ENCODE measurements at places on chromosomes 2 and 18.

DNA sequence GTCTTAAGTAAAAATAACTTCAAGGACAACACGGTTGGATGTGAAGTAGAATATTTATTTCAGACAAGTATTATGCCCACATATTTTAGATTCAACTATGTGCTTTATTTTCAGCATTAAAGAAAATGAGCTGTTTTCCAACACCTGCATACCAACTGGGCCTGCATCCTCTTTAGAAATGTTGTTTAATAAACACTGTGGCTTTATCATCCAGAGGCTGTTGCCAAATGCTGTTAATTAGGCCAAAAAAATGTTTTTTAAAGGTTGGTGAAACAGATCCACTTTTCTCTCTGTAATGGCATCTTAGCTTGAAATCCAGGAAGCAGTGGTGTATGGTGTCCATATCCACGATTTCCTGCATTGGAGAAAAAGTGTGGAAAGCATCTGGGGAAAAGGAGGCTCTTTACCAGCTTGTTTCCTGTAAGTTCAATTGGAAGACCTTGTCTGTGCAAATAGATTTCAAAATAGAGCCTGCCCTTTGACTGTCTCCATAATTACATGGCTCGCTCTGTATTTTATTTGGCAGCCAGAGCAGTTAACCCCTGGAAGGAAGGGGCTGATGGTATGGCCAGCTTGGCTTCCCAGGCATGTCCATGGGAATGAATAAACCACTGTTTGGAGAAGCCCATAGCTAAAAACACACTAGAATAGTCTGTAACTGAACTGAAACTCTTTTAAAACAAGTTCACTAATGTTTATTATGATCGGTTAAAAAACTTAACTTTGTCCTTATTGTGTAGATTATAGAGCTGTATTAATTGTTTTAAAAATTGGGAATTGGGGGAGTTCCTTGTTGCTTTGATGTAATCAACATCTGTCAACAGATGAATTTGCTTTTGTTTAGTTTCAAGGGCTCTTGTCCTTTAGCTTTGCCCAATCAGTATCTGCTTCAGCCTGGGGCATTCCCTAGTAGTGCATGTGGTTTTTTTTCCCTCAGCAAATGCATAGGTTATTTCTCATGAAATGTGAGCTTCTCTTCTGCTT, 33.0 kb upstream of the DLX1 start:
- no peak for DNase-seq

- no peak for DNase-seq
Measured at GRCh38 chr2:5975401-5975800, 283.2 kb downstream of the SOX11 start.

DNA sequence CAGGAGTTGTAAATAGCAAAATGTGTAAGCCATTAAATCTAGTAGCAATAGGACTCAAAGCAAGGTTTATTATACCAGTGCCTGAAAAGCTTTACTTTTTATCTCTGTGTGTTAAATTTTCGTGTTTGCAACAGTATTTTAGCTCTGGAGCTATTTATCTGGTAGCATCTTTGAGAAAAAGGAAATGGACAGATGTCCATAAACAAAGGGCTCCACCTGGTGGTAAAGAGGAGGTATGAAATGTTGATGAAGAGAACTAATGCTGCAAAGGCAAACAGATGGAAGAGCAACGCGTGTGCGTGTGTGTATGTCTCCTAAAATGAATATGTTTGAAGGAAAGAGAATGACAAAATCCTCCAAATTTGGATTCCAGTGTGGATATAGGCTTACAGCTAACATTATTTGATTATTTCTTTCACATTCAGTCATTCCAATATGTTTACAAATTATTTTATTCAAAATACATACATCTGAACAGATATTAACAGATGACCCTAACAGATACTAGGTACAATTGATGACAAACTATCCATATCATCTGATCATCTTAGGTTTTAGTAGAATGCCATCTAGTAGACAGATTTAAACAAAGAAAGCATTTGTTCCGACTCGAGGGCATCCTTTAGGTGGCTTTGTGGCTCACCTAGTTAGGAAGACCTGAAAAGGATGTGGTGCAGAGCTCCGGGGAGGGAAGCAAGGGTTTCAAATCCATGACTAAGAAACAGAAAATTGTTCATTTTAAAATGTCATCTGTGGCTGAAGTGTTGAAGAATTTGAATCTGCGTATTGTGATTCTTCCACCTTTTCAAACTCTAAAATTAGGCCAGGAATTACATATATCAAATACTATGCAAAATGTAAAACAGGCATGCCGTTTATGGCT, 383.3 kb downstream of the MTX2 start:
- peak; percentile 39 for DNase-seq

DNA sequence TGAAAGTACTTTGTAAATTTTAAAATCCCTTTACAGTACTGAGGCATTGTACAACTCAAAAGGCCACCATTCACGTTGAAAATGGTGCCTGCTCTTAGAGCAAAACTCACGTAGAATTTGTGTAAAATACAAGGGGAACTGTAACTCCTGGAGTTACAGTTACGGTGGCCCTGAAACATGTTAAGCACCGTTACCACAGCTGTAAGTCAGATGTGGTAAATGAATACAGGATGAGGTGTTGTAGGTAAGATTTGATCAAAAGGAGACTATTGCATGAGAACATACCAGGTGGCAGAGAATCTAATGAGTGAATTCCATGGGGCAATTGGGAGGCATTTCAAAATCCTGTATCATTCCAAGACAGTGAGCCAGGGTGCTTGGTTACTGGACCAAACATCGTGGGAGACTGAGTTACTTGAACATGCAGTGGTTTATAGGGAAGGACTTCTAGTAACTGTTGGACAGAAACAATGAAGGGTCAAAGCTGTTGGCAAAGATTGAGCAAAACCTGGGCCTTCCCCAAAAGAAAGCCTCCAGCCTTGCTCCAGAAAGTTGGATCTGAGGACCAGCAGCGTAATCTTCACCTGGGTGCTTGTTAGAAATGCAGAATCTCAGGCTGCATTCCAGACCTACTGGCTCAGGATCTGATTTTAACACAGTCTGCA, 535.8 kb upstream of the POU3F3 start:
- DNase-seq = no peak

DNA sequence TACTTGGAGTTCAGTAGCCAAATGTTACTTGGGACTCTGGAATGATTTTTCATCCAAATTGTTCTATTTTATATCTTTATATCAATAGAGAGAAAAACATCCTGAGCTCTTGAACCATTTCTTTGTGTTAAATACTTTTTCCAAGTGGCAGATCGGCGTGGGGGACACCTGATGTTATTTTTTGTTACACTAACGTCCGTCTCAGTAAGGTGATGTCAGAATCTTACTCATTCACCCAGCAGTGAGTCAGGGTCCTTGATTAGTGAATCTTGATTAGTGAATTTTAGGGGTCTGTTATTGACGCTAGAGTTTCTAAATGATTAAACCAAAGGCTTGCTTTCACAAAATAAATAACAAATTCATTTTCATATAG, 1.7 kb downstream of the MIB1 start:
- DNase-seq = no peak

- no peak for DNase-seq
Measured at GRCh38 chr2:26916128-26916692, 54.2 kb upstream of the MAPRE3 start.

GRCh38 chr2:131156452-131157149, 51.5 kb downstream of the PLEKHB2 start:
- no peak for DNase-seq

- DNase-seq = peak; percentile 59
Measured at GRCh38 chr18:3248062-3248657, 559 bp downstream of the MYL12A start.

DNA sequence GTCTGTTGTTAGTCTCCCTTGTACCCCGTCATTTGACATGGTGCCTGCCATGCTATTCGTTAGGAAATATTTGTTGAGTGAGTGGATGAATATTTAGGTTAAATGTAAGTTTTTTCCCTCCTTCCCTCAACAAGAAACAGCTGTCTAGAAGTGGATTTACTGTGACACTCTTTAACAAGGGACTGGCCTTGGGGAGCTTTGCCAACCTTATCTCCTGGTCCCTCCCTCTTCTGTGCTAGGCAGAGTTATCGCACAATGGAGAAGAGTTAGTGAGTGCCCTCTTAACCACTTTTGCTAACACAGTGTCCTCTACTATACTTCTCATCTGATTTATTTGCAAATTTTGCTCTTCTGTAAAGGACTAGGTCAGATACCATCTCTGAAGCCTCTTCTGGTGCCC, 61.2 kb downstream of the DIS3L2 start:
- no peak for DNase-seq

- DNase-seq = no peak
Measured at GRCh38 chr2:181472990-181473389, 15.8 kb downstream of the ITGA4 start.

- no peak for DNase-seq
Measured at GRCh38 chr2:98761267-98761781, 30.4 kb upstream of the MGAT4A start.

DNA sequence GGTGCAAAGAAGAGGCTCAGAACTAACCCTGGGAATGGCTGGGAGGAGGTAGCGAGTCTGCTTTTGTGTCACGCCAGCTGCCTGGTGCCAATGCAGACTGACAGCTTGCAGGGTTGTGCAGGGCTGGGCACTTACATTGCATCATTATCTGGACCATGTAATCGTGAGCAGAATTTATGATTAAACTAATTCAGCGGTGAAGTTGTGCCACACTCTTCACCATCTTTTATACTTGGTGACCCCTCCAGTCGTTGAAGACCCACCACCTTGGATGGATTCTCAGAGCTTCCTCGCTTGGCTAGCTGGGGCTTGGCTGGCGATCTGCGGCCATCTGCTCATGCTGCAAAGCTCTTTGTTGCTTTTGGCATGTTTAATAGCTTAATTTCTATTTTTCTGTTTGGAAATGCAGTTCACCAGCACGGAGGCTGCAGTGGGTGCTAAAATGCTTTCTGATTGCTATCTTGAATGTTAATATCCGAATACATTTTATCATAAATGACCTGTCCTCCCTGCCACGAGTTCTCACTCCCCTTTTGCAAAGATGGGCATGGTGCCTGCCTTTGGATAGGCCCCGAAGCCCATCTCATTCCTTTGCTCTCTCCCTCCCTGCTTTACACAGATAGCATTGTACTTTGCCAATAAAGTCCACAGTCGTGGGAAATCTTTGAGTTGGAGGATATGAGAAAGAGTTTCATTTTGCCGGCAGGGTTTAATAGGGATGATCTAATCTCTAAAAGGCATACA, 188.2 kb downstream of the PRKCE start:
- no peak for DNase-seq

DNA sequence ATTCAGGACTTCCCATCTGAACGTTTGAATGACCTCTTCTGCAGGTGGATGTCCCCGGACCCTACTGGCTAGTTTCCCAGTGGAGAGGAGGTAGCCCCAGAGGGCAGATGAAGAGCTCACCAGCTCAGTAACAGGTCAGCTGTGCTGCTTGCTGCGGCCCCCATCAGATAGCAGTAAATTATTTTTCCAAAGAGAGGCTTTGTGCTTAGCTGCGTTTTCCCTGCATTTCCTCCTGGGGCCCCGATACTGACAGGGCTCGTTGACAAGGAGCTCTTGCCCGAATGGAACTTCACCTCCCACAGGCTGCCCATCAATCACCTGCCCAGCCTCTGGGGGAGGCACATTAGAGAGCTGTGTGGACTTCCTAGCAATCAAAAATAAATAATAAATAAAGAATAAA, 185.8 kb downstream of the DOK6 start:
- DNase-seq = no peak

- no peak for DNase-seq
Measured at GRCh38 chr2:132871831-132872230, 201.8 kb upstream of the LYPD1 start.

GRCh38 chr2:45439788-45440773, 171.0 kb downstream of the SRBD1 start:
- DNase-seq = no peak

DNA sequence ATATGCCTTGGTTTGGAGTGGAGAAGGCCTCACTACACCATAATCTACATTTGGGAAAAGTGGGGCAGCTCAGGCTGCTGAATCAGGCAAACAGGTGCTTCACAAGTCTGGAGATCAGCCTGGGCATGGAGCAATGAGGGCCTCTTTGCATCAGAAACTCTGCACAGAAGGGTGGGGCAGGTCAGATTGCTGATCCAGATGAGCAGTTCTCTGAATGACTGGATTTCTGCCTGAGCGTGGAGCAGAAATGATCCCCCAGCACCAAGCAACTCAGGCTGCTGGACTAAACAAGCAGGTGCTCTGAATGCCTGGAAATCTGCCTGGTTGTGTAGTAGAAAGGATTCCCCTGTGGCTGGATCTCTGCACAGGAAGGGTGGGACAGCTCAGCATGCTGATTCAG, 605.3 kb upstream of the ZNF804A start:
- DNase-seq = no peak

GRCh38 chr18:42437646-42438045, 482.6 kb downstream of the PIK3C3 start:
- no peak for DNase-seq

DNA sequence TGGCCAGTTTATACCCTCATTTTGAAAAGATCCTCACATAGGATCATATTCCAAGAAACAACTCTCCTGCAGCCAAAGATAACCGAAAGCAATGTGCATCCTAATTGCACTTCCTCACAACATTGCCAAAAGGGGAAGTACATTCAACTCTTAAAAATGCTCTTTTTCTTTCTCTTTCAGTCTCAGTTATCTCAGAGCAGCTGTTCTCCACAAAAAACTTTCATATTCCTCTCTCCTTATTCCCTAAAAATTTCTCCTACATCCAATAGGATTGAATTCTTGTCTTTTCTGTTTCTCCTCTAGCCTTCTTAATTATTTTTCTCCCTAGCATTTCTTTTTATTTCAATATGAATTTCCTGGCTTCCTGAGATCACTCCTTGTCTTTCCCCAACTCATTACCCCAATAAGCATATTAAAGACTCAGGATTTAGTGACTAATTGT, 7.4 kb upstream of the VRK2 start:
- DNase-seq = peak; percentile 90

DNA sequence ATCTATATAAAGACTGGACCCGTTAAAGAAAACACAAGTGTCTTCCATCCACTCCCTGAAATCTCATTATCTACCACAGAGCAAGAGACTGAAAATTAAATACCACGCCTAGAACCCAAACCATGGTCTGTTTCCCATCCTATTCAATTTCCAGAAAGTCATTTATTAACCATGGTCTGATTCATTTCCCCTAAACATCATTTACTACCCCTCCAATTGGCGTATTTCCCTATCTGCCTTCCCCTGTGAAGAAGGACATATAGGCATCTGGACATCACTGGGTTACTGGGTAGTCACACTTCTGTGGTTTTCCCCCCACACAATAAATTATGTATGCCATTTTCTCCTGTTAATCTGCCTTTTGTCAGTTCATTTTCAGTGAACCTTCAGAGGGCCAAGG, 30.8 kb downstream of the CCDC93 start:
- no peak for DNase-seq

GRCh38 chr2:144364944-144365738, 154.8 kb downstream of the ZEB2 start:
- DNase-seq = no peak

- DNase-seq = no peak
Measured at GRCh38 chr2:189305291-189305943, 125.9 kb upstream of the COL5A2 start.

GRCh38 chr2:126908721-126909177, 10.1 kb downstream of the TEX51 start:
- no peak for DNase-seq

Data from bone marrow (tissue), 2 donors.